ENCODE measurements at places on chromosomes 7 and 10.

DNA sequence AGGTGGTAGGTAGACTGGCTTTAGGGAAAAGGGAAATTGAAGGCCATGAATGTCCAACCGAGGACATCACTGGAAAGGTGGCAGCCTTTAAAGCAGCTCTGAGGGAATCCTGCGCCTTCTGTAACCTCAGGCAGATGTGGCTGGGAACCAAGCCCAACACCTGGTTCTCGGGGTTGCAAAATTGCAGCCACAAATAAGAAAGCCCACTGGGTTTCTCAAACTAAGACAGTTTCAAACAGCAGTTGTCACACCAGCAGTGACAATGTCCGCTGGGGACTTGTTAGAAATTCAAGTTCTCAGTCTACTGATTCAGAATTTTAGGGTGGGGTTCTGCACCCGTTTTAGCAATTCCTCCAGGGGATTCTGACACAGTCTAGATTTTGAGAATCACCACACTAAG lies 42.7 kb upstream of the STEAP1B start:
- DNase-seq = no peak

DNA sequence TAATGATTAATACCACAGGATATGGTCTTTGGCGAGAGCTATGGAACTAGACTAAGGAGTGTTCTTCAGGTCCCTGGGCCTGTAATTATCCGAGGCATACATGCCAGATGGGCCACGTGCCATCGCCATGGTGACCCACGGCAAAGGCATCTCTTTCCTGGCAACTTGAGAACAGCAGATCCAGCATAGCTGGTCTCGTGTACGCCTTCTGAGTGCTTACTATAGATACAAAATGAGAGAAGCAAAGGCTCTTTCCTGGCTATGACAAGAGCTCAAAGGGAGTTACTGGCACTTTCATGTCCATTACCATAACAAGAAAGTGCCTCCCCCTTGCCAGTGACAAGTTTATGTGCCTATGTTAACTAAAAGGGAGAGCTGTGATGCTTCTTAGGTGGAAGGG lies 26.0 kb upstream of the GLI3 start:
- DNase-seq = no peak

DNA sequence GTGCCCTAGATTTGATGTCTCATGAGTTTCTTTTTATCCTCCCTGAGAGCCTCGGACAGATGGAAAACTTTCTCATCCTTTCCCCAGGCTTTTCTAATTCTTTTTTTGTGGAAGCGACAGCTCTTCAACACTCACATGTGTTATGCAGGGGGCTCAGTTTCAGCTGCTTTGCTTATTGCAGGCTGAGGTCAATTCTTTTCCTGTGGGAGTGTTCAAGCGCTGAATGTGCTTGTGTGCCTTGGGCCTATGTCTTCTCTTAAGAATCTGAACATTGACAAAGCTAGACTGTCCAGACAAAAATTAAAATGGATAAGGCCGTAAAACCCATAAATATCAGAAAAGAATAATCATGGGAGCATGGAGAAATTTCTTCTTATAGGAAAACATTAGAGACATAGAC lies 125.2 kb upstream of the STEAP4 start:
- DNase-seq = peak; percentile 31

DNA sequence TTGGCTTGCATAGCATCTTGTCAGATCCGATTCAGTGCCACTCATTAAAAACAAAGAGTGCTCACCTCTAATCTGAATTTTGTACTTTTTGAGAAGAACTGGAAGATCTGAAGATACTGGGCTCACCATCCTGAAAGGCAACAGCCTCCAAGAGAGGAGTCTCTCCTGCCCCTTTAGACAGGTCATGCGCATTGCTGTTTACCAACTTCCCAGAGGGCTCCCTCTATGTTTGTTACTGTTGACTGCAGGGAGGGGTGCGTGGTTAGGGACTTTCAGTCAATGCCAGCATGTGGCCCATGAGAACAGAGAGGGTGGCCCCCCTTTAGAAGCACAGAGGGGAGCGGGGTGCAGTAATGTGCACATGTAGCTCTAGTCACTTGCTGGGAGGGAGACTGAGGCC lies 33.2 kb upstream of the CABCOCO1 start:
- no peak for DNase-seq

DNA sequence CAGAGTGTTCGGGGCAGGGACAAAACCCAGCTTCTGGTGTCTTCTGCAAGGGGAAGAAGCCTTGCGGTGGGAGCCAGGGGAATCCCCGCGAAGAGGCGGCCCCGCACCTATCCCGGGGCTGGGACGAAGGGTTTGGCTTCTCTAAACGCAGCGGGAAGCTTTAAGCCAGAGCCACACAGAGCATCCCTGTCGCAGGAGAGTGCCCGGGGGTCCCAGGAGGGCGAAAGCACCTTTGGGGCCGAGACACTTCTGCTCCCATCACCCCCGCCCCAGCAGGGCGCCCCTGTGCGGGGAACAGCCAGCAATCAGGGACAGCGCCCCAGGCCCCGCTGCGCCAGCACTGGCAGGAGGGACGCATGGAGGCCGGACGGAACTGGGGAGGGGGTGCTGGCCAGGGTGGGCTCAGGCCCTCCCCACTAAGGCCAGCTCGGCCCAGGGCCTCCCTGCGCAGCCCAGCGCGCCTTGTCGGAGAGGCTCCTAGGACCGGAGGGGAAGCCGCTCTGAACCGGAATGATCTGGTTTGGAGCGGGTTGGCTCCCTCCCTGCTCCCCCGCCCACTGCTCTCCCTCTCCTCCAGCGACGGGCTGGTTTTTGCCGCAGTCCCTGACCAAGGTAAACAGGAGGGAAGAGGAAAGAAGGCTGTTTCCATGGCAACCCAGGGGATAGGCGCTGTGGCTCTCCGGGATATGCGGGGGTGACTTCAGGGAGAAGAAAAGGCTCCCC lies 63.9 kb downstream of the TMEM209 start:
- no peak for DNase-seq

DNA sequence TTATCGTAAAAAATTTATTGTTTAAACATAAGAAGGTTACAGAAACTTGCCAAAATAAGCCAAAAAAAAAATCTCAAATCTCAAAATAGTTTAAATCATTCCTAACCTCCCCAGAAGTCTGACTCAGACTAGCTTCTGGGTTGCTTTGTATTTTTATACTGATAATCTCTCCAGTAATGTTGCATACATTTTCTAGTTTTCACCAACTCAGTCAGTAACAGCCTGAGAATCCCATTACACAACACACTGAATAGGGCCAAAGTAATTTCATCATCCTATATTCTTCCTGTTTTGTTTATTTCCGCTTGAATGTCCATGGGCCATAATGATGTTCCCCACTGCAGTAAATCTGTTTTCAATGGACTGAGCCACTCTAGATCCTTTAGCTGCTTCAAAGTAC lies 478.5 kb downstream of the GPAM start:
- no peak for DNase-seq

DNA sequence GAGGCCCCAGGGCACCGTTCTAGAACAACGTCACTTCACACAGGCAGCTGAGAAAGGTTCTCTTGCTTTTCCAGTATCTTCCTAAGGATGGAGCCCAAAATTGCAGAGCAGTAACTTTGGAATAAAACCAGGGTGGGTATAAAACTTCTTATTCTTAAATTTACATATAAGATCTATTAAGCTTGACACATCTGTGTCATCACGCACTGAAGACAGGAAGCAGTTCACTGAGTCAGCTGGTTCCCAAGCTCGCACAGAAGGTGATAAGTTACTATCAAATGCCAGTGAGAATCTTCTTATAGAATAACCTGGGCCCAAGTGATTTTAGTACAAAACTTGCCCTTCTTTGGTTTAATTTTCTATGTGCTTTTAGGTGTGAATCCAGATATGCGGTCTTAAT lies 70.2 kb downstream of the RABGEF1 start:
- no peak for DNase-seq

DNA sequence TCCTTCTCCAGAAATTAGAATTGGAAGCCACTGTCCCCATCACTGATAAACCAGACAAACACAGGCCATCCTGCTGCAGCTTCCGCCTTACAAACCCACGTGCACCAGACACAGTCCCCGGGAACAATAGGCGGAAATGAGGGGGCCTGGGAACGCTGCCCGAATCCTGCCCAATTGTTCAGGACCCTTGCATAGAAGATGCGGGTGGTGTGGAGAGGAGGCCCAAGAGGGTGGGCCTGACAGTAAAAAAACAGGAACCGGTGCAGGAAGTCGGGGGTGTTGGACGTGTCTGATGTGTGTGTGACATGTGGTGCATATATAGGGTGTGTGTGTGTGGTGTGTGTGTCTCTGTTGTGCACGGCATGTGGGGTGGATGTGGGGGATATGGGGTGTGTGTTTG lies 26.5 kb upstream of the CHST15 start:
- DNase-seq = no peak

GRCh38 chr7:157194948-157195347 lies 56.2 kb downstream of the UBE3C start:
- DNase-seq = no peak

- DNase-seq = no peak
These were observed 20.2 kb downstream of the TNRC18 start for GRCh38 chr7:5403442-5403841.

DNA sequence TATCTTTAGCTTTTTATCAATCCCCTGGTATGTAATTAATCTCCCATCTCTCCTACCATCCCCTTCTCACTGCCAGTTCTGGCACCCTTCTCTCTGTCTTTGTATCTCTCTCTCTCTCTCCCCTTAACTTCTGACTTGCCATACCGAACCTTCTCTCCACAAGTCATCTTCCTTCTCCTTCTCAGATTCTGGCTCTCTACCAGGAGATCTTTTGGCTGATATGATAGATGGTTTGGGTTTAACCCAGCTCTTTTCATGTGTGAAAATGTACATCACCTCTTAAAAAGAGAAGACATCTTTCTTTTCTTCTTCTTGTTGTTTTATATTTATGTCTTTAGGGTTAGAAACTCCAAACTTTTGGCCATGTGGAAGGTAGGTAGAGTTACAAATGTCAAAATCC lies 196.7 kb downstream of the HGF start:
- no peak for DNase-seq

DNA sequence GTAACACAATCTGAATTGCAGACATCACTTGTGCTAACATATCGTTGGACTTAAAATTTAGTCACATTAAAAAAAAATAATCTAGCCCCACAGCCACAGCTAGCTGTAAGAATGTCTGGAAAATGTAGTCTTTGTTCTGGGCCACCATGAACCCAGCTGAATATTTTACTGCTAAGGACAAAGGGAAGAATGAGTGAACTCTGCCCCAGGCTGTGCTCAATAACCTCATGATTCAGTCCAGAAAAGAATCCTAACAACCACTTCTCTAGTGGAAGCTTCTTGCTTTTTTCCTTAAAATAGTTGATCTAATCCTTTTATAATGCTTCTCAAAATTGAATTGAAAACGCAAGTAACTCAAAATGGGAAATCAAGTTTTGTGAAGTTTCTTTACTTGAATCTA lies 25.6 kb upstream of the SOSTDC1 start:
- DNase-seq = no peak

- DNase-seq = no peak
These were observed 58.8 kb downstream of the INSIG1 start for GRCh38 chr7:155356323-155357105.

Data from NCI-H1930 (cell line).